GM10248 (cell line): ENCODE measurements at places on chromosomes 7 and 10.

DNA sequence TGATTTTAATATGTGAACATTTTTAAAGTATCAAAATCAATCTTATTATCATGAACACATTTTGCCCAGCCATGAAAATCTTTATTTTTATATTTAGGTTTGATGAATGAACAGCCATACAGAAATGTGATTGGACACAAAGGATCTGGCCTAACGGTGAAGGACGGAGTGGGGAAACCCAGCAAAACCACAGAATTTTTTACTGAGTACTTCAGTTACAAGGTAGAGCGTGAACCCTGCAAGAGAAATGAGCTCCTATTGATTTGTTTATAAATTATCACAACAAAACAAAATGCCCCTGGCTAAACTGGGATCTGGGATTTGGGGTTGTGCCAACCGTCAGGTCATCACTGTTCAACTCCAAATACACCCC is 118.8 kb downstream of the JAZF1 start:
- DNase-seq, result no peak

DNA sequence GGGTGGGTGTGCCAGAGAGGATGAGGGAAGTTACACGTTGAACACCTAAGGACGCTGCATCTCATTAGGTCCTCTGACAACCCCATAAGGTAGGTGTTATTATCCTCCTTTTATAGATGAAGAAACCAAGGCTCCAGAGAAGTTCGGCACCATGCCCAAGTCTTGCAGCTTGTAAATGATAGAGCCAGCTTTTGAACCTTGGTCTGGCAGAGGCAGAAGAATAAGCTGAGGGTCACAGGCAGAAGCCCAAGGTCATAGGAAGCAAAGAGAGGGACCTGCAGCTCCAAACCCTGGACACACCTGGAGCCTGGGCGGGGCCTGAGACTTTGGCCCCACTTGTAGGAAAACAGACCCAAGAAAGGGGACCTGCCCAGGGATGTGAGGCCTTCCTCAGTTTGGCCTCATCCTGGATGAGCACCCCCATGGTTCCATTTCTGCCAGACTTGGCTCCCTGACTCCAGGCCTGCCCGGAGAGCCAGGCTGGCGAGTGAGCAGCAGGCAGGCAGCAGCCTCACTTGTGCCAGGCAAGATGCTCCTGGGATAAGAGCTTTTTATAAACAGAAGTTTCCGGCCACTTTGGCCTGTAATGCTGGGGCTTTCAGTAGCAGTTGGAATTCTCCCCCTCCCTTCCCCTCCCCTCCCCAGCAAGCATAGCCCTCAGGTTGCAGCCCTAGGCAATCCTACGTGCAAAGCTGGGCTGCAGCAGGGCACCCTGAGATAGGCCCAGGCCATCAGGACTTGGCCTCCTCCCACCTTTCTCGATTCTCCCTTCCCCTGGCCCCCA is 2.4 kb downstream of the KCNH2 start:
- no peak for DNase-seq

- no peak for DNase-seq
Observed at GRCh38 chr10:16581202-16581601, 59.5 kb upstream of the C1QL3 start.

- no peak for DNase-seq
Observed at GRCh38 chr7:83476511-83477050, 172.4 kb downstream of the SEMA3E start.

DNA sequence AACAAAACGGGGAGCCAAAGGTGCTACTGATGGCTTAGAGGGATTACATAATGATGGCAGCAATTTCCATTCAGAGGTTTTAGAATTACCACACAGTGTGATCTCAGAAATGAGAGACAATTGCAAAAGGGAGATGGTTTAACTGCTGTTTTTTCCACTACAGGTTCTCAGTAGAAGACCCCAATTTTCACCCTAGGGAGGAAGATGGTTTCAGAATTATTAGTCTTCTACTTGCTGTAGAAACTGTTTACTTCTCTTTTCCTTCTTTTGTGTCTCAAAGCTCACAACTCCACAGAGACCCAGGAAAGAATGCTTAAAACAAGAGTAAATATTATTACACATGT is 226.5 kb downstream of the INHBA start:
- DNase-seq, result no peak

GRCh38 chr7:139741789-139742344 is 35.9 kb downstream of the HIPK2 start:
- DNase-seq, result no peak

- DNase-seq, result no peak
Observed at GRCh38 chr10:11403116-11403515, 208.3 kb downstream of the USP6NL start.

DNA sequence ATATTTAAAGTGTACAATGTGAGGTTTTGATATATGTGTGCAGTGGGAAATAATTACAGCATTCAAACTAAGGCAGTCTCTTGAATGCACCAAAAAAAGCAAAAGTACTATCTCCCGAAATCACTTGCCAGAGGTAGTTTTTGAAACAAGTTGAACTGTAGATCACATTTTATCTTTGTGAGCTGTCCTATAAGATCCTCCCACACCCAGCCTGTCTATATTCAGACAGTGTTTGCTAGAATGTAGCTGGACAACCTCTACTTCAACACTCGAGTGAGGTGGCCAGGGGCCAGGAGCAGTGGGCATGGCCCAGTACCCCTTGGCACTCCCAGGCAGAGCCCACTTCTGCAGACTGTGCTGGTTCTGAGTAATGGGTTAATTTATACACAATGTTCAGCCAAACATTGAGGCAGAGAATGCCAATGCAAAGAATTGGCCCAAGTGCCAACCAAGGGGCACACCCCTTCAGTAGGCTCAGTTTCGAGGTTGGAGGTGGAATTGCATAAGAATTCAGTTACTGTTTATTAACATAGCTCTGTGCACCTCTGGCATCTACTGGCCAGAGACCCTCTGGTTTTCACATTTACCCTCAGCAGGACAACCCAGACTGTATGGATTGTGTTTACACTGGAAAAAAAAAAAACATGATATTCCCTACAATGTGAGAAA is 70.5 kb downstream of the AHR start:
- no peak for DNase-seq

GRCh38 chr10:132983252-132984007 is 41.1 kb upstream of the CFAP46 start:
- no peak for DNase-seq

DNA sequence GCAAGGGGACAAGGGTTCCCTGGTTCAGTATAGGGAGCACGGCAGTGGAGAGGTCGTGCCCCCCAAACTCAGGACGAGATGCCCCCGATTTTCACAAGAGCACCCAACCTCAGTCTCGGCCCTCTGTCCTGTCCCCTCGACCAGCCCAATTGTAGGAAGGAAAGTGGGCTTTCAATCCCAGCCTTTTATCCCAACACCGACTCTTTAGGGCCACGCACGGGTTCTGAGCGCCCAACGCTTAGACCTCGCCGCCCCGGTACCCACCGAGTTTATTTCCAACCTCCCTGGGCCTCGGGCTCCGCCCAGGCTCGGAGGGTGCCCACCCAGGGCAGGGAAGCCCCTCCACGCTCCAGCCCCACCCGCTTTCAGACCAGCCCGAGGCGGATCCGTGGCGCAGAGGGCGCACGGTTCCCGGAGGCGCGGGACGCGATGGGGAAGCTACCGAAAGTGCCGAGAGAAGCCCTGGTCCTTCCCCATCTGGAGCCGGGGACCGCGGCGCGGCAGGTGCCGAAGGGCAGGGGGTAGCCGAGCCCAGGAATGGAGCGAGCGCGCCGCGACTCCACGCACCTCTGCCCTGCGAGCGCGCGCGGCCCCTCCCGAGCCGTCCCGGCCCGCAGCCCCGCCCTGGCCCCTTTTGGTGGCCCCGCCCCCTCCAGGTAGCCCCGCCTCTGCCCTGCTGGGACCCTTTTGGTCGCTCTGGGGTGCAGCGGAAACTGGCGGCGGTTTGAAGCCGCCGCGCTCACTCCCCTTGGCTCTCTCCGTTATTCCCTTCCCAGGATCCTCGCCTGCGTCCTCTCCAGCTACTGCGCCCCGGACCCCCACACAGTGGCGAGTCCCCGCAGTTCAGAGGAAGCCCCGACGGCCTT is 20.4 kb downstream of the GRID2IP start:
- peak; percentile 81 for DNase-seq

DNA sequence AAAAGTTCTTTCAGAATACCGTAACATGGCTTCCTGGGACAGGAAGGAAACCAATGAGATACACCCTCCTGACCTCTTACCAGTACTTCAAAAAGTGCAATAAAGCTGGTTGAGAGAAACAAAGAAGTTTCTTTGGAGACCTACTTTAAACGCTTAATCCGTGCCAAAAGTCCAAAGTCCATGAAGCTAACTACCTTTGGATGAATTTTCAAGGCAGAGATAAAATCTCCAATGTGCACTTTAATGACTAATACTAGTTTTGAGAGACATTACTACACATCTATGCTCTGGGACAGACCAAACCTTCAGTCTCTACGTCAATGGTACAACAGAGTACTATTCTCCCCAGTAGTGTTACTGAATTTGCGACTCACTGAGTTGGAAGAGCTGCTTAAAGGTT is 46.1 kb downstream of the UBE2H start:
- DNase-seq, result no peak

GRCh38 chr10:75430000-75430763 is 1.2 kb upstream of the LRMDA start:
- no peak for DNase-seq

GRCh38 chr7:36533717-36534116 is 144.1 kb downstream of the ANLN start:
- DNase-seq, result no peak

DNA sequence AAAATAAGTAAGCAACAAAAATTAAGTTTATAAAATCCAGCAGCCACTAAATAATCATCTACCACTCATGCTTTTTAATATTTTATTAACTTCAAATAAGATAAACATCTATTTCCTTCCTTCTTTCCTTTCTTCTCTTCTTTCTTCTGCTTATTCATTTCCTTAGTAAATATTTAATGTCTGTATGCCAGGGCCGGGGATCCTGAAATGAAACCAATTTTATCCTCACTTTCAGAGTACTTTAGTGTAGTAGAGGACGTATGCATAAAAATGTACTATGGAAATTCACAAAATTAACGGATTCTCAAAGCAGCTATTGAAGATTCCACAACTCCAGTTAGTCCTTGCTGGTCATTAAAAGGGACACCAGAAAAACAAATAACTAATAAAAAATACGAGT is 224.7 kb downstream of the VTI1A start:
- no peak for DNase-seq
